ENCODE measurements at places on chromosomes 13 and 19. TPM values are rescaled to one million over a fixed set of nuclear protein-coding genes. Genes with fewer than 3 reads are reported as not detected.

The LRRC25 gene
- not detected for polyA plus RNA-seq

The CGB2 gene
- polyA plus RNA-seq: not detected

The FREM2 gene
- polyA plus RNA-seq: 0.19 TPM

The ZNF324B gene
- polyA plus RNA-seq: 10.4 TPM

The CRX gene
- not detected for polyA plus RNA-seq

The SLC6A16 gene
- polyA plus RNA-seq: not detected

The PLVAP gene
- not detected for polyA plus RNA-seq

The TNFSF9 gene
- 1.3 TPM for polyA plus RNA-seq

The VWA8 gene
- polyA plus RNA-seq: 3.2 TPM

The DCT gene
- polyA plus RNA-seq: not detected

The PROZ gene
- polyA plus RNA-seq: not detected

The ZNF85 gene
- 22.1 TPM for polyA plus RNA-seq

The LIM2 gene
- polyA plus RNA-seq: not detected

The COL4A2 gene
- 38.7 TPM for polyA plus RNA-seq

The NLRP5 gene
- not detected for polyA plus RNA-seq

The PAN3 gene
- polyA plus RNA-seq: 44.0 TPM

The HMGB1 gene
- polyA plus RNA-seq: 949 TPM

The NKPD1 gene
- 2.8 TPM for polyA plus RNA-seq

The URAD gene
- polyA plus RNA-seq: not detected

The KLK10 gene
- polyA plus RNA-seq: not detected

The ZNF628 gene
- 0.68 TPM for polyA plus RNA-seq

The NDUFS7 gene
- 192 TPM for polyA plus RNA-seq

The DENND1C gene
- polyA plus RNA-seq: not detected

The CYP2F1 gene
- not detected for polyA plus RNA-seq

The PGLYRP2 gene
- not detected for polyA plus RNA-seq

The CEACAM16 gene
- not detected for polyA plus RNA-seq

The TMEM190 gene
- polyA plus RNA-seq: not detected

The ONECUT3 gene
- polyA plus RNA-seq: 1.6 TPM

The OSCAR gene
- not detected for polyA plus RNA-seq

The SYMPK gene
- 33.9 TPM for polyA plus RNA-seq

The MYH14 gene
- polyA plus RNA-seq: not detected

The GAS6 gene
- 57.0 TPM for polyA plus RNA-seq

The ZNF558 gene
- 65.7 TPM for polyA plus RNA-seq

The CGB7 gene
- not detected for polyA plus RNA-seq

The SLC25A41 gene
- 3.8 TPM for polyA plus RNA-seq

The TMEM91 gene
- polyA plus RNA-seq: 22.1 TPM

The PLPPR3 gene
- polyA plus RNA-seq: 275 TPM

The EBI3 gene
- not detected for polyA plus RNA-seq

The NCR1 gene
- polyA plus RNA-seq: not detected

The TIMM50 gene
- 66.2 TPM for polyA plus RNA-seq

The CBARP gene
- 18.2 TPM for polyA plus RNA-seq

The KLC3 gene
- polyA plus RNA-seq: 0.44 TPM

The ZNF837 gene
- polyA plus RNA-seq: 4.5 TPM

The PRODH2 gene
- polyA plus RNA-seq: not detected
